ENCODE measurements at places on chromosomes 3 and 15.

DNA sequence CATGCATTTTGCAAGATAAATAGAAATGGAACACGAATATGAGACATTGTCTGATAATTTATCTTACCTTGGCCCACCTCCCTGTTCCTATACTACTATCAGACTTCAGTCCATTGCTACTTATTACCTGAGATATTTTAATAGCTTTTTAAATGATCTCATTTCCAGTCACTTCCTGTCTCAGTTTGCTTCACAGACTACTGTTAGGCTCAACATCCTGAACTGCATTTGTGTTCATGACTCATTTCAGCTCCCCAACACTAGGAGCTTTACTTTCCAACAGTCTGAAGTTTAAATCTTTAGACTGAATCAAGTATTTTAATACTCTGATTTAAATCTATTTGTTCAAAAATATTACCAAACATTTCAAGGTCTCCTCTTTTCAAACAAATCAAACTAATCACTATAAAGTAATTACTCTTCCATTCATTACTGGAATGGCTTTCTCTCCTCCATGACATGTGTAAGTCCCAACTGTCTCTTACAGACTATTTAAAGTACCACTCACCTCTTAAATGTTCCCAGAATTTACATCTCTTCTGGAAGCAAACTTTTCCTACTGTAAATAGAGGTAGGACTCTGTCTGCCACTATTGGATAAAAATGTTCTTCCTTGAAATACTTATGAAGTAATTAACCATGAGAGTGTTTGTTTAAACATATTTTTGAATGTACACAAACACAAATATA is 1277.6 kb downstream of the ZPLD1 start:
- no peak for DNase-seq

GRCh38 chr3:159447841-159448240 is 540.8 kb upstream of the IL12A start:
- no peak for DNase-seq

DNA sequence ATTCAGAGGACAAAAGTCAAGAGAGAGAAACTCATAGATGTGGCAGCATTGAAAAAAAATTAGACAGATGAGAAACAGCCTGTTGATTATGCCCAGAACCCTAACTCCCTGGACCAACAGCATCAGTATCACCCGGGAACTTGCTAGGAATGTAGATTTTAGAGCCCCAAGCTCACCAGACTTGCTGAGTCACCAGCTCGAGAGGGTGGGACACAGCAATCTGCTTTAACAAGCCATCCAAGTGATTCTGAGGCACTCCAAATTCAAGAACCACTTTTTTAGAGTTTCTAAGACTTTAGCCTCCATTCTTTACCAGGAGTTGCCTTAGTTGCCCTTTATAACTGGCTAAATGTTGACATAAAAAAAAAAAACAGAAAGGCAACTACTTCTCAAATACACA is 70.9 kb downstream of the CGGBP1 start:
- peak; percentile 50 for DNase-seq

DNA sequence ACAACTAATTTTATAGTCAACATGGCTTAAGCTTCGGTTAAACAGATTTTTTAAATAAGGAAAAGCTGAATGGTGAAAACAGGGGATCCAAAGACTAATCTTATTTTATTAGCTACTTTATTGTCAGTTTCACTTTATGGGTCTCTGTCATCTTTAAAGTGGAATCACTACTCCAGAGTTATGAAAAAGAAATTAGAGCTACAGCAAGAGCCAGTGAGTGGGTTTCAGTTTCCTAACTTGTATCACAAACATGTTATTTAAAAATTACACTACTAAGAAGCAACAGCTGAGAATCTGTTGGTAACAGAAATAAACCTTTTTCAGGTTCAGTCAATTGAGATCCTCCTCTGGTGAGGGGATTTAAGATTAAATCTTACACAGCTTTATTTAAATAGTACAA is 10.0 kb downstream of the PHC3 start:
- DNase-seq, result no peak

DNA sequence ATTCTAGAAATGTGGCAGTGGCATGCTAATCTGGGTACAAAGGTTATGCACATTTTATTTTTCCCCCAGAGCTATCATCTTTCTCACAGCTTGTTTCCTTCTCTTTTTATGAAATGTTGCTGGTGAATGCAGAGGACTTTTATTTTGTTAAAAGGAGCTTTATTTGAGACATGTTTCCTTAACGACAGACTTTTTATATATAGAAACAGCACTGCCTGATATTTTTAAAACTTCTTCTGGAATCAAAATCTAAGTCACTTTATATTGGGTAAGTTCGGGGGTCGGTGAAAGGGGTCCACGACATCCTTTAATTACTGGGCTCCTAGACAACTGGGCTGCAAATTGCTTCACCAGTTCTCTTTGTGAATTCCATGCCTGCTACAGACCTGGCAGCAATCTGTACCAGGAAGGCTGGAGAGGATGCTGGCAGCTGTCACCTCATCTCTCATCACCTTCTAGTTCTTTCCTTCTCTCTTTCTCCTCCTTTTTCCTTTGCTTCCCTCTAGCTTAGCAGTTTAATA is 464.7 kb downstream of the PDCD6IP start:
- no peak for DNase-seq

DNA sequence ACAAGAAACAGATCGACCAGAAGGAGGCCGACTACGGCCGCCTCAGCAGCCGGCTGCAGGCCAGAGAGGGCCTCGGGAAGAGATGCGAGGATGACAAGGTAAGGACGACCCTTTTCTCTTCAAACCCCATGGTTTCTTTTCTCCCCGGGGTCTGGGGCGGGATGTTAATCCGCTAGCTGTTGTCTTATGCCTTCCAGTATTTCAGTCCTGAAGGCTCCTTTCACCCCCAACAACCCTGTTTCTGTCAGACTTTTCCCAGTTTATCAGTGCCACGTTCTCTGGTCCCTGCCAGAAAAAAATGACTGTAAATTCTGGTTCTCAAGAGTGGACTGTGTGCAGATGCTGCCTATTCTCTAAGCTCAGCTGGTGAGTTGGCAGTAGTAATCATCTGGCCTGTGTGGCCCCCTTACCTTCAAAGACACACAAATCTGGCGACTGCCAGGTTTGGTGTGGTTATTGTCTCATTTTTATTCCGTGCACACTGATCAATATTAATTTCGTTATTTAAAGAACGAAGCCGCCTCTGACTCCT is 806 bp downstream of the GOLM2 start:
- no peak for DNase-seq

GRCh38 chr3:34109846-34110245 is 311.4 kb downstream of the PDCD6IP start:
- no peak for DNase-seq

- DNase-seq, result peak; percentile 44
These were observed 11.3 kb upstream of the C3orf52 start for GRCh38 chr3:112074616-112075497.

DNA sequence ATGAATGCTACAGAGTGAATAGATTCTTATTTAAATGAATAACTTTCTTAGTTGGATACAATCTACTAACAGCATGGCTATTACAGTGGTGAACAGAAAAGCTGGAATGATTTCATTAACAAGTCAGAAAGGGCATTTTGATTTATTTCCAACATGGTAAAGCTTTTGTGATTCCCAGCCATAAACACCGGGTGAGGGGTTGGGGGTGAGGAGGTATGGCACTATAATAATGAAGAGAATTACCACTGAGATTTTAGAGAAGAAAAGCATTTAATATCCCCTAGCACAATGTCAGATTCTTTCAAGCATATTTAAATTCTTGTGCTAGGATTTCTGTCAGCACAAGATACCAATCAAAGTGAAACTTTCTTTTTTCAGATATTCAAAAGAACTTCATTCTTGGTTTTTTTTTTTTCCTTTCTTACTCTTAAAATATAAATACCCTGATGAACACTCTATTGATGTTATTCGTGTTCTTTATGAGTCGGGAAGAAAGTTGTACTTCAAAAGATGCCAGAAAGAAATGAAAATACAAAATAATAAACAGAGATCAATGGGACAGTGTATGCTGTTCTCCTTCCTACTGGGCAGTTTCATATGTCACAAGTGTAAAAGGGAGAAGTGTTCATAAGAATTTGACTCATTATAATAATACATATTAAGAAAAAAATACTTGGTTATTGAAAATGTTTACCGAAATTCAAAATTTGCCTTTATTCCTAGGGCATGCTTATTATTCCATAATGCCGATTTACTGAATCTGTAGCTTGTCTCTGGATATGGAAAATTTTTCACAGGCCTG is 522.8 kb downstream of the CADM2 start:
- DNase-seq, result no peak

DNA sequence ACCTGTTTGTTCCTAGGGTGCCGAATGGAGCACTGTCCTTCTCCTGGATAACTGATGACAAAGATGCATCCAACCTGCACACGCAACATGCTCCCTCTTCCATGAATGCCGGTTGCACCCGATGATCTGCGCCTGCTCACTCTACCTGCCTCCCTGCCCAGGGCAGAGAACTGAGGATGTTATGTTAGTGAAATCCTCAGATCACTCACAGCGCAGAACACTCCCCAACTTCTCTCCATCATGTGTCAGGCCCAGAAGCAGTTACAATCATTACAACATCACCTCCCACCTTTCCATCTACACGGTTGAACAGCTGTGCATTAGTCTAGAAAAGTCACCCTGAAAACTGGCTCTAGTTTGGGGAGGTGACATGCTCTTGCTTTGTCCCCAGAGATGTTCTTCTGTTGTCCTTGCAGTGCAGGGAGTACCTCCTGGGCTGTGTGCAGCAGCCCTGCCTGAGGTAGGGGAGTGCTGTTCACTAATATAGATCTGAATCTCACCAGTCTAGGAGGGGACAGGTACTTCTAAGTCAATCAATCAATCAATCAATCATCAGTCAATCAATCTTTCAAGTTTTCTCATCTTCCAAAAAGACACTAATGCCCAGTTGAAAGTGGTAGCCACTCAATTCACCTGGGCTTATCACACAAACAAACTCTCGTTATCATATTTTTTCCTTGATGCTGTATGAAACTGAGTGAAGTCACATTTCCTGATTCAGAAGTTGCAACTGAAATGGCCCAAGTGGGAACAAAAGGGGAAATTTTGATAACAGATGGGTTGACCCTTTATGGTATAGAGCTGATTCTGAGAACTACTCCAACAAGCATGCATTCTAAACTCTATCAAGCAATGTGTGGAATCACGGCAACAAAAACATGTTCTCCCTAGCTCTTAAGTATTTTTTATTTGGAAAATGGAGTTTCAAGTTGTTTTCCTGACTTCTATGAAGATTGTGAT is 15.4 kb upstream of the ISLR start:
- DNase-seq, result no peak

- no peak for DNase-seq
These were observed 2.0 kb downstream of the CHMP2B start for GRCh38 chr3:87229113-87229512.

DNA sequence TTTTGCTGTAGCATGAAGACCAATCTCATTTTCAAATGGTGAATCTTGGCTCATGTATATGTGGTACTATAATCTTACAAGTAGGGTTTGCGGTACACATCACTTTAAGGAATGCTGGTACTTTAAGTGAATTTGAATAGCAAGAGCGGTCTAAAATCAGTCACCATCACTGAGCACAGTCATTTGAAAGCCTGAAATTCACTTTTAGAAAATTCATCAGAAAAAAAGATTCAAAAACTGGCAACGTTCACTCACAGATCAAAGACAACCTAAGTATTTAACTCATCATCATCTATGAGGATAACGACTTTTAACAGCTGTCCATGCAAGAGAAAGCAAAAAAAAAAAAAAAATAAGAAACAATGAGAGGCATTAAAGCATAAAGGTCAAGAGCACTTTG is 111.6 kb downstream of the FHIT start:
- DNase-seq, result no peak

DNA sequence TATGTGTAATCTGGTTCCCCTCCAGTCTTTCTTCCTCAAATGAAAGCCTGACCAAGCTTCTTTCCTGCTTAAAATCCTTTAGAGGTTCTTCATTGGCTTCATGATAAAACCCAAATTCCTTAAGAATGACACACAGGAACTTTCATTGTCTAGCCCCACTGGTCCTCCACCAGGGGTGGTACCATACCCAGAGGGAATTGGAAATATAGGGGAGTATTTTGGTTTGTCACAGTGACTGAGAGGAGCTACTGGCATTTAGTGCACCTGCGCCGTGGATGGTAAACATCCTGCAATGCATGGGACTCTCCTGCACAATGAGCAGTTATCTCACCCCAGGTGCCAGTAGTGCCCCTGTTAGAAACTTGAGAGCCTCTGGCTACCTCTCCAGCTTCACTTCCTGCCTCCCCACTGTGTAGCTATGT is 10.8 kb downstream of the ZWILCH start:
- no peak for DNase-seq

DNA sequence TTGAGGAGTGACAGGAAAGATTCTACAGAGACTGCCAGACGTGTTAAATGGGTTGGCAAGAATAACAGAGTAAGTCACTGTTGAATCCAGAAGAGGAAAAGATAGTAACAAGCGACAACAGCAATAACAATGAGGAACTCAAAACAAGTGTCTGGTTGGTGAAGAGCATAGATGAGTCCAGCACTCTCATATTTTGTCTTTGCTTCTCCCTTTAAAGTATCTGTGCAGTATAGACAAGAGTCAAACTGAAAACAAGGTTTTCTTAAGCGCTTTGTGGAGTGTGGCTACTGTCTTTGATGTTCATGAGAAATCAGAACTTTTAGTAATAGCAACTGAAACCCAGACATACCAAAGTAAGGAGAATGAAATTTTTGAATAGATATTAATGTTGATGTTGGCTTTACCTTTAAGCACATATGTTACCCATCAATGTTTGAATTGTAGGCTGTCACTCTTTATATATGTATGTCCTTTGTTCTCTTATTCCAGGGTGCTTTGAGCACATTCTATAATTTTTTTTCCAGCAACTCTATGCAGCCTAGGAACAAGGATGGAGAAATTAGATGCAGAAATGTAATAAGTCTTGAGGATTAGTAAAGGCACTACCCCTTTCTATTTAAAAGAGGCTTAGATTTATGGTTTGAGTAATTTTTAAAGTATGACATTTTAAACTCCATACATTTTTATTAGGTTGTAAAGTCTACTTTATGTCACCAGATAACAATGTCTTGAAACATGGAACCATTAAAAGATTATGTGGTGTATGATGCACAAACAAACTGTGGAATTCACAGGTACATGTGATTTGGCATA is 185.5 kb downstream of the NFKBIZ start:
- DNase-seq, result no peak

DNA sequence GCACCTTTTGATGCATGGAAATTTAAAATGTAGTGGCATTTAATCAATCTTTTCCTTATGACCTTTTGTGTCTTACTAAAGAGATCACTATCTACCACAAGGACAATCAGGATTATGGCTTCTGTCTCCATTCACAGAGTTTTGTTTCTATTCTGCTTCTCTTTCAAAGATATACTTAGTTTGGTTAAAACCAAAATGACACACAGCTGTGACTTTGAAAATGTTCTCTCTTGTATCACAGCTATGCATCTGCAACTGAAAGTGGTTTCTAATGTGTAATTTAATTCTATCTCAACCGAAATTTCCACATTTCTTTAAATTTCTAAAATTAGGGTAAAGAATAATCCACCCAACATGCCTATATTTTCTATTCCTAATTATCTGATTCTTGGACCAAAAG is 27.7 kb downstream of the HLTF start:
- DNase-seq, result no peak
